Caudate nucleus (tissue), 63 donors: ENCODE measurements at places on chromosomes 2 and 18.

GRCh38 chr18:61827591-61827990 is 65.2 kb downstream of the RNF152 start:
- no peak for DNase-seq

DNA sequence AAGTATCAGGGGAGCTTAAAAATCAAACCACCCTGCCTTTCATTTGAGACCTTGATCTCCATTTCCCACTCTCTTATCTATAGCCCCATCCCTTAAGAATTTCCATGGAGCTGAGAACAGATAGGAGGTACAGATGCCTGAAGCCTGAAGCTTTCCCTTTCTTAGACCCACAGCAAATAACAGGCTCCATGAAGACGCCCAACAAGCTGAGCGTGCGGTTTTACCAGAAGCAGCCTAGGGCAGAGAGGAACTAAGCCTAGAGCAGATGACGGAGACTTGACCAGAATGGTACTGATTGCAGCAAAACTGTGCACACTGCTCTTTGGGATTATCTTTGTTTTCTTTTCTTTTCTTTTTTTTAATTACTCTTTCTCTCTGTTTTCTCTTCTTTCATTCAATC is 1.7 kb upstream of the ERBB4 start:
- no peak for DNase-seq

GRCh38 chr2:197777823-197778407 is 7.2 kb downstream of the BOLL start:
- no peak for DNase-seq

DNA sequence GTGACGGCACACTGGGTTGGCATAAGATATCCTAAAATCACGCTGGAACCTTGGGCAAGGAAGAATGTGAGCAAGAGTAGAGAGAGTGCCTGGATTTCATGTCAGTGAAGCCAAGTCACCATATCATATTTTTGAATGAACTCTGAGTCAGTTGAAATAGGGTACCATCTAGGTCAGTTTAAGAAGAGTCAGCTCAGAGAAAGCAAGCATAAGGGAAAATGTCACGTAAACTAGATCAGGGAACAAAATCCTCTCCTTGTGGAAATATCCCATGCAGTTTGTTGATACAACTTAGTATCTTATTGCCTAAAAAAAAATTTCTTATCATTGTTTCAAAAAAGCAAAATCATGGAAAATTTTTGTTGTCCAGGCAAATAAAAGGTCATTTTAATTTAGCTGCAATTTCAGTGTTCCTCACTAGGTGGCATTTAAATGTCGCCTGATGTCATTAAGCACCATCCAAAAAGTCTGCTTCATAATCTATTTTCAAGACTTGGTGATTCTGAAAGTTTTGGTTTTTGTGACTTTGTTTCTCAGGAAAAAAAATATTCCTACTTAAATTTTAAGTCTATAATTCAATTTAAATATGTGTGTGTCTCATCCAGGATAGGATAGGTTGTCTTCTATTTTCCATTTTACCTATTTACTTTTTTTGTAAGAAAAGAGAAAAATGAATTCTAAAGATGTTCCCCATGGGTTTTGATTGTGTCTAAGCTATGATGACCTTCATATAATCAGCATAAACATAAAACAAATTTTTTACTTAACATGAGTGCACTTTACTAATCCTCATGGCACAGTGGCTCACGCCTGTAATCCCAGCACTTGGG is 19.6 kb downstream of the RSAD2 start:
- no peak for DNase-seq

DNA sequence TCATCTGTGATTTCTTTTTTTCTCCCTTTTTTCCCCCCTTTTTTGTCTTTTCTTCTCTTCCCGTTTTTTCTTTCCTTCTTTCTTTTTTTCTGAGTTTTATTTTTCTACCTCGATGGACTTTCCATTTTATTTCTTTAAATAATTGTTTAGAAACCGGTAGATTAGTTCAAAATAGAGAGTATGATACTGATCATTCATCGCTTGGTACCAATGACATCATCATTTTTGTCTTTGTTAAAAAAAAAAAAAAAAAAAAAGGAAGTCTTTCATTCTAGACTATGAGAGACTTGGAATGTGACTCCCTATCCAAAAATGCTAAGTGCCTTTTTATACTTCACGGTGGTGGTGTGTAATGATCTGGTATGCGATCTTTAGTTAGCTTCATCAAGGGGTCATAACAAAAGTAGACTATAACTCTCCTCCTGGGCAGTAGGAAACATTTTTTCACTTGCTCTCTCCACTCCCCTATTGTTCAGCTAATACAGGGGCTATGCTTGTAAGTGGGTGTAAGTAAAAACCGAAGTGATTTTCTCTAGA is 1517.5 kb upstream of the ZEB2 start:
- no peak for DNase-seq

GRCh38 chr2:73985308-73986084 is 786 bp downstream of the TET3 start:
- DNase-seq, result no peak

DNA sequence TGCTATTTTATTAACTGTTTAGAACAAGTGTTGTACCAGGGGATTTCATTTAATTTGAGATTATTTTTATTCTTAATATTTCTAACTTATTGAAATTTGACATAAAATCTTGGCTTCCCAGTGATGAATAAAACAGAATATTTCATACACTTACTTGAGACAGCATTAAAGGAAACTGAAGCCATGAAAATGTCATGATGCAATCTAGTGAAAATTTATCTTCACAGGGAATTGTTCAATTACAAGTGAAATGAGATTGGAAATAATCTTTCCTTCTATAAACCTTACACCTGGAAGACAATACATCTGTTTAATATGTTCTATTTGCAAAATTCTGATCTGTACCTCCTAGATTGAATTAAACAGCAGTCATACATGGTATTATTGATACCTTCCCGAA is 511.0 kb upstream of the CDH7 start:
- DNase-seq, result no peak

DNA sequence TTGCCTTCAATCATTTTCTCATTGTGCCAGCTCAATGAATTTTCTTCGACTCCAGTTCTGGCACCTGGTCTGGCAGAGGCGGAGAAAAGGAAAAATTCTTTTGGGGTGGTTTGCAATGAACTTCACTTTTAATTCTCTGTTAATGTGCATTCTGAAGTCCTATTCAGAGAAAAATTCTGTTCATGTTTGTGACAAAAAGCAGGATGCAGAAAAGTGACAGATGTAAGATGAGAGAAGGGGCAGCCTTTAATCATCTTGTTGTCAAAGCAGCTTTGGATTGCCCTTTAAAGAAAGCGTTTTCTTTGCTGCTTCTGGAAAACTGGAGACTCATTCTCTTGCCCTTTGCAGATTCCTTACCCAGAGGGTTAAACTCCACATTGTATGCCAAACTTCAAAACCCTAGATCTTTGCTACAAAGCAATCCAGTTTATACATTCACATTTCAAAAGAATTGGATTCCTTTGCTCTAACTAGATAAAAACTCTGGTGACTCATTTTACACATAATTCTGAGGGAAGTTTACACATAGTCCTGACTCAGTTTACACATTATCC is 94.6 kb upstream of the CAVIN2 start:
- DNase-seq, result no peak

DNA sequence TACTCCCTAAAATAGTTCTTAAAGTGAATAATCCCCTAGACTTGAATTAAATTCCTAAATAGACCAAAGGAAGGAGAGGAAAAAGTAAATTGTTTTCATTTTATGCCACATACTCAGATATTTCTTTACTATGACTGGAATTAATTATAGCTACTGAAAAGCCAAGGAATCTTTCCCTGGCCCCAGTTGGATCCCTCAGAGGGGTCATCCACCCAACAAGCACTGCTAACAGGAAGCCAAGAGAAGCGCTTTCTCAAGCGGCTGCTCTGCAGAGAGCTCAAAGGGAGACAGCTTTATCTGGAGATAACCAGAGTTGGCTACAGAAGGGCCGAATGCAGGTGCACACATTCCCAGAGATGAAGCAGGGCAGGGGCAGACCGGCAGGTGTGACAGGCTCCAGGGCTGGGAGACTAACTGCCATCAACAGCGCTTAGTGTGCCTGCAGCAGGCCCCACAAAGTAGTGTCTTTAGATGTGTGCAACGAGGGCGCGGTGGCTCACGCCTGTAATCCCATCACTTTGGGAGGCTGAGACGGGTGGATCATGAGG is 51.1 kb downstream of the POLR1A start:
- no peak for DNase-seq

DNA sequence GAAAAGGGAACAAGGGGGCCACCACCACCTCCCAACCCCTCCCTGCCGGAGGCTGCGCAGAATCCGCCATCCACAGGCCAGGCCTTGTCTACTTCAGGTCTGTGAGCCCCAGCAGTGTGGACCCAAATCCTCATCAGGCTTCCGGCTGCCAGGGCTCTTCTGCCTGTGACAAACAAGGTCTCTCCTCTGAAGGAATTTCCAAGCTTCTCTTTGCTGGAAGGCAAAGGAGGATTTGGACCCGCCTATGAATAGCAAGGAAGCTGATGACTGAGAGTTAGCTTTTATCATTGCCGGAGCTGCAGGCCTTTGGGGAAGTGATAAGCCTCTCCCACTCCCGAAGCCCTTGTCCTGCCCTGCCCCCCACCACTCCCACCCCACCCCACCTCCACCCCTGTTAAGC is 93.7 kb upstream of the SH3BP4 start:
- no peak for DNase-seq

DNA sequence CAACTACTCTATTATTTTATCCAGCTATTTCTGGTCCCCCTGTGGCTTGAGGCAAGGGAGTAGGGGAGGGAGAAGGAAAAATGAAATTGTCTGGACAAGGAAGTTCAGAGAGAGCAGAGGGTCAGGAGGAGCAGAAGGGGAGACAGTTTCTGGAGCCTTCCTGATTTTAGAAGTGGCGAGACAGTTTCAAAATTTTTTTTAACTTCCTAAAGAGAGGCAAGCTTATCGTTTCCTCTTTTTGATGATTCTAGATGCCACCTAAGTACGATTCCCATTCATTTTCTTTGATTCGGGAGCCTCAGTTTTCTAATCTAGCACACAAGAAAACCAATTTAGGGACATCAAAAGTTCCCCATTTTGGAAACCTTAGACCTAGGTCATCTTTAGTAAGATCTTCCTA is 96.9 kb upstream of the B3GNT2 start:
- DNase-seq, result no peak

- peak; percentile 19 for DNase-seq
Measured at GRCh38 chr2:30706534-30707303, 100.5 kb downstream of the CAPN13 start.

- DNase-seq, result no peak
Measured at GRCh38 chr2:11798701-11799435, 52.4 kb downstream of the LPIN1 start.

GRCh38 chr2:15415748-15416147 is 145.4 kb downstream of the NBAS start:
- DNase-seq, result no peak

DNA sequence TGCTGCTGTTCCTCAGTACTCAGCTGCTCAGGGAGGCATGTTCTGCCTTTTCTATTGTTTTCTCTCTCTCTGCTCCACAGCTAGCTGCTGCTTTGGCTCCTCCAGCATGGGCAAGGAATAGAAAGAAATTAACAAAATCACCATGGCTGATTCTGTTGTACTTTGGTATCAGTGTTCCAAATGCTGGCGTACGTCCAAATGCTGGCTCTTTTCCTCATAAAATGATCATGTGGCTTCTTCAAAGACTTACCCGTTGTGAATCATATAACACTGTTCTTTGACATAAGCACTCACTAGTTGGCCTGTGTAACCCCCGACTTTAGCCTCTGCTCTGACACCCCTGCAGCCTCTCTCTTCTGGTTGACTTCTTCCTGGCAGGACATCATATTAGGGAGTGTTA is 547.6 kb downstream of the CPS1 start:
- DNase-seq, result no peak

GRCh38 chr2:119142824-119143223 is 15.7 kb downstream of the C1QL2 start:
- DNase-seq, result peak; percentile 55

DNA sequence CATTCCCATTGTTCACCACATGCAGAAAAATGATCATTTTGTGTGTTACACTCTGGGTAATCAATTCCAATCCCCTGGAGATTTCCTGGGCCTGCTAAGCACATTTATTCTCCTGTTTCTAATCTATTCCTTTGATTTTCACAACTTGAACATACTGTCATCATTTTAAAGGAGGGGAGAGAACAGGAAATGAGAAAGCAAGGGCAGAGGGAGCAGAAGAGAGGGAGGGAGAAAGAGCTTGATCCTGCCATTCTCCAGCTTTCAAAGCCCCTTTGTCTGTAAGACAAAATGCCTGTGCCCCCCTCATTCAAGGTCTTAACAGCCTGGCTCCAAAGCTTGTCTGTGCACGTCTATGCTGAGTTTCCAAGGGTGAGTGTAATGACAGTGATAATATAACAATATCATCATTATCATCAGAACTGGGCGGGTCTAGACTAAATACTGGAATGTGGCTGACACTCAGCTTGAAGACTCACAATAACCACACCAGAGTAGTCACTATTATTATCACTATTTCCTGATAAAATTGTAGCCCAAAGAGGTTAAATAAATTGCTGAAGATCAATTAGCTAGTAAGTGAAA is 164.4 kb upstream of the KLHL29 start:
- no peak for DNase-seq

DNA sequence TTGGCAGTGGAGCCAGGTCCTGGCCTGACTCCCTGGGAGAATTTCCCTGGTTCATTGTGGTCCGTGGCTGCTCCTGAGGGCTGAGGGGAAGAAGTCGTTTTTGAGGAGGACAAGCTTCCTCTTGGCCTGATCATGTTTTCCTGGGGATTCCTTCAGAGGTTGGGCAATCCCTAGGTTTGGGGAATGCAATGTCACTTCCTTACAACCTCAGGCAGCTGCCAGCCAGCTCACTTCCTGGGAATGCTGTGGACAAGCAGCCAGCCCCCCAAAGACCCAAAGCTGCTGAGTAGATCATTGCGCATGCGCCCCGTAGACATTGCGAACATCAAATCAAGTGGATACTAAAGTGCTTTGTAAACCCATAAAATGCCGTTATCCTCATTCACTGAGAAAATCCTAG is 7.7 kb upstream of the DNMT3A start:
- no peak for DNase-seq

DNA sequence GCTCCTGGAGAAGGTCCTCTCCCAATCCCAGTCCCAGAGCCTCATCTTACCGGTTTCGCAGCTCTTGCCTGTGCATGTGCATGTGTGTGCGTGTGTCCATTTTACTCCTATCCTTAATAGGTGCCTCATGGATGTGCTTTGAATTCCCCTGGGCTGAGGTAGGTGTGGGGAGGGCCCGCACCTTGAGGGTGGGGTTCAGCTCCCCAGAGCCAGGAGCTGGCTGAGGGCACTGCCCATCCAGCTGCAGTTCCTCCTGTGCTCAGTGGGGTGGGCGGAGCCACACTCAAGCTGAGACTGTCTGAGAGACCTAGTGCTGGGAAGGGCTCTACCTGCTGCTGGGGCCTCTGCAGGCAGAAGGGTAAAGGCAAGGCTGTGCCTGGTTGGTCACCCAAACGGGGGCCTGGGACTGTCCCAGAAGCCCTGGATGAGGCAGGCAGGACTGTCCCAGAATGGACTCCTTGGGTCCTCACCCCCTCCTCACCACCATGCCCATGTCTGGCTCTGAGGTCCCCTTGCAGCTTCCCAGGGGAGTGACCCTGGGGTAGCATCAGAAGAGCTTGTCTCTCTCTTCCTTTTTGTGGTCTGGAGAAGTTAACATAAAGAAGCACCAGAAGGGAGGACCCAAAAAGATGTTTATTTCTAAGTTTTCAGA is 8.9 kb downstream of the GDF7 start:
- DNase-seq, result no peak

- no peak for DNase-seq
Measured at GRCh38 chr2:6113786-6114185, 421.6 kb downstream of the SOX11 start.

- DNase-seq, result no peak
Measured at GRCh38 chr2:5664278-5664681, 27.9 kb upstream of the SOX11 start.

- no peak for DNase-seq
Measured at GRCh38 chr2:43218702-43219382, 7.6 kb downstream of the ZFP36L2 start.

GRCh38 chr2:36710858-36711515 is 14.5 kb downstream of the VIT start:
- DNase-seq, result no peak
